ENCODE measurements at places on chromosomes 1 and 21. TPM values are rescaled to one million over a fixed set of nuclear protein-coding genes. Genes with fewer than 3 reads are reported as not detected.

FMO5 gene
- total RNA-seq = 1.5 TPM

CALML6 gene
- total RNA-seq = 0.18 TPM

OR2M5 gene
- total RNA-seq = not detected

HSD11B1 gene
- not detected for total RNA-seq

LRRC42 gene
- total RNA-seq = 14.2 TPM

C1orf87 gene
- total RNA-seq = not detected

RUNX3 gene
- not detected for total RNA-seq

BCAR3 gene
- total RNA-seq = 8.5 TPM

LEPR gene
- total RNA-seq = 13.2 TPM

LCE1E gene
- total RNA-seq = not detected

LRIF1 gene
- 12.8 TPM for total RNA-seq

DNAI4 gene
- 28.9 TPM for total RNA-seq

HMGCL gene
- 9.8 TPM for total RNA-seq

HUNK gene
- total RNA-seq = 19.3 TPM

VTCN1 gene
- total RNA-seq = 0.36 TPM

All from cerebellum (tissue), 4 donors.